Activated CD8-positive, alpha-beta memory T cell treated with anti-CD3 and anti-CD28 coated beads for 48 hours (primary cell): ENCODE measurements at places on chromosomes 7 and 10.

DNA sequence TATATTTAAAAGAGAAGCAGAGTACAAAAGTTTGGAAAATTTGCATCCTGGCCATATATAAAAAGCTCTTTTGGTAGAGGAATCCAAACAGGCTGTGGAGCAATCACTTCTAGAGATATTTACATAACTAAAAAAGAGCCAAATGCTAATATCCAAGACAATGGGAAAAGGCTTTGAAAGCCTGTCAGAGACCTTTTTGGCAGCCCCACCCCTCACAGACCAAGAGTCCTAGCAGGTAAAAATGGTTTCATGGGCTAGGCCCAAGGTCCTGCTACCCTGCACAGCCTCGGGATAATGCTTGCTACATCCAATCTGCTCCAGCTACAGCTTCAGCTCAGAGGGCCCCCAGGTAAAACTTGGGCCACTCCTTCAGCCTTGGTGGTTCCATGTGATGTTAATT, 430.2 kb upstream of the KCND2 start:
- no peak for DNase-seq

DNA sequence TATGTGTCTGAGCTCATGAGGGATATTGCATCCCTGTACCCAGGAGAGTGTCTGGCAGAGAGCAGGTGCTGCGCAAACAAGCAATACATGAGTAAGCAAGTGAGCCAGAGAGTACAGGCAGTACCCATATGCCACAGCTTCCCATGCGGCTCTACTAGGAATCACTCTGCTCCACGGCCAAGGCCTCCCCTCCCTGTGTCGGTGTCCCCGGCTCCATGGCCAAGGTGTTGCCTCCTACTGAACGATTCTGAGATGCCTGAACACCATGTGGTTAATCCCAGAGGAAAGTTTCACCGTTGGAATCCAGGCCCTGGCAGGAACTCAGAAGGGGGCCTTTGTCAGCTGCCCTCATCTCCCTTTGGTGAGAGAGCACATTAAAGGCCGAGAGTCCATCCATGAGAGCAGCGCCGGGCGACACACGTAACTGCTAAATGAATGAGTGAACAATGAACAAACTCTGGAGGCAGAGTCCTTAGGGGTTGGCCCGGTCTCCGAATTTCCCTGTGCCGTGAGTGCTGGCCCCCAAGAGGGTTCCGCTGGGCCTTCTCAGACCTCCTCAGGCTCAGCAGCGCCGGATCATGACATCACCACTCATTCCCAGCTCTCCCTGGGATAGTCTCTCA, 136.0 kb upstream of the FAM20C start:
- DNase-seq, result no peak

DNA sequence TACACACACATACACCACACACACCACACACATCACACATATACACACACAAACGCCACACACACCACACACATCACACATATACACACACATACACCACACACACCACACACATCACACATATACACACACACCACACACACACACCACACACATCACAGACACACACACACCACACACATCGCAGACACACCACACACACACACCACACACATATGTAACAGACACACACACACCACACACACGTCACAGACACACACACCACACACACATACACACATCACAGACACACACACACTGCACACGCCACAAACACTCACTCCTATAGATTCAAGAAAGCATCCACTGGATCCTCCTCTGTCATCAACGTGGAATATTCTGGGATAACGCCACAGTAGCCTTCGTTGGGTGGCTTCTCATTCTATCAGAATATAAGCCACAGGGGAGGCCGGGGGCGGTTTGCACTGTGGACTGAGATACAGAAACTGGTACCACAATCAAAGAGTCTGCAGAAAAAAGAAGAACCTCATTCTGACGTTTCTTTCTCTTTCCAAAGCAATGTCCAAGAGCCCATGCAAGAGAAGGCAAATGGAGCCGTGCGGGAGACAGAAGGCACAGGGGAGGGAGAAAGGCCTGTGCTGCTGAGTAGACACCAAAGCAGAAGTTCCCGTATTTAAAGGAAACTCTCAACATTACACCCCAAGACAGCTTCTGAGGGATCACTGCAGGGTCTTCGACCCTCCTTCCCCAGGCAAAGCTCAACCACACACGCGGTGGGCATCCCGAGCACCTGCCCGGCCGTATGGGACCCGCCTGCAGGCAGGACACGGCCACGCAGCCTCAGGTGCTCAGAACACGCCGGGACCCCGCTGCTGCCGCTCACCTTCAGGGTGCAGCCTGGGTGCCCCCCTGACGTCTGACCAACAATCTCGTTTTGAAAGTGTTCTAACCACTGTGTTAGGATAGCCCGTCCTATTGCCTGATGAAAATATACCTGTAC, 321.2 kb downstream of the DNAJB6 start:
- no peak for DNase-seq

DNA sequence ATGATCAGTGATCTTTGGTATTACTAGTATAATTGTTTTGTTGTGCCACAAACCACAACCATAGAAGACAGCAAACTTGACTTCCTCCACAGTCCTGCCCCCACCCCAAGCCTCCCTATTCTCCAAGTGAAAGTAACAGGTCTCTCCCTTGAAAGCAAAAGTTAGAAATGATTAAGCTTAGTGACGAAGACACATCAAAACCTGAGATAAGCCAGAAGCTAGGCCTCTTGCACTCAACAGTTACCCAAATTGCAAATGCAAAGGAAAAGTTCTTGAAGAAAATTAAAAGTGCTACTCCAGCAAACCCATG, 7.5 kb downstream of the SAR1A start:
- no peak for DNase-seq

DNA sequence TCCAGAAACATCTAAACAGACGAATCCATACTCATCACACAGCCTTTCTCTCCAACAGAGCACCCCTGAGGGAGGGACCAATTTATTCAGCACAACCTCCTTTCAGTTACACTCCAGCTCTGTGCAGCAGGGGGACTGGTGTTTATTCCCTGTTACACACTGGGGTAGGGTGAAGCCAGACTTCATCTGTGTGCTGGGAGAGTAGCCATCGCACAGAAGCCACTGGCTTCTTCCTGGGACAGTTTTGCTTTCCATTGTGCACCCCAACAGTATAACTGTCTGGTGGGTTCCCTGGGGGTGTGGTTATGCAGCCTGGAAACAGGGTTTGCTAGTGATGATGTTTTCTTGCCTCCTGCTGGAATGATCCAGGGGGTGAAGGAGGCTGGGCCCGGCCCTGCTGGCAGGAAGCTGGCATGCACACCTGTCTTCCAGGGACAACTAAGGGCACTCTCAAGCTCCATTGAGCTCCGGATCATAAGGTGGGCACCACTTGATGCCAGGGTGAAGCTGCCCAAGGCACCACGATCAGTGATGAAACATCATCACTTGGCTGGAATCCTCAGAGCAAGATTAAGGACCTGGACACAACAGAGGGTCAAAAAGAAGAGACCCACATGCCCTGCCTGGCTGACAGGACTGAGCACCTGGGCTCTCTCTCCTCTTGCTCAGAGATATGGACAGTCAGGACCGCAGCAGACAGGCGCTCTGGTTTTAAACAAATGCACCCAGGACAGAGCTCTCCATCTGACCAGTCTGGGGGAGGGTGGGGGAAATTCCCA, 293.2 kb downstream of the GRID1 start:
- DNase-seq, result no peak

DNA sequence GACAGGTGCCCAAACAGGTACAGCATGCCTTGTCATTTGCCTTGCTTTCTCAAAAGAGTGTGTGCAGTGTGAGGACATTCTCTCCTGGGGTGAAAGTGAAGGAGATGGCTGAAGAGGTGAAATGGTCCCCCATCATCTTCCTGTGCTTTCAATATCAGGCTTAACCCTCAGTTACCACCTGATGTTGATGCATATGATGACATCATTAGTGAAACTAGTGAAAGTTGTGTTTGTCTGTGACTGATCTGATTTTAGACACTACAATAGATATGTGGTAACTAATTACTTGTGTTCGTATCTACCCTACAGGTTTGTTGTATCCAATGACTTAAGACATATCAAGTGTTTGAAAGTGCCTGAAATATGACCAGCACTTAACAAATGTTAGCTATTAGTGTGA, 24.4 kb upstream of the LRRC18 start:
- no peak for DNase-seq

GRCh38 chr10:33859319-33860022, 525.0 kb upstream of the NRP1 start:
- DNase-seq, result no peak

GRCh38 chr7:112874909-112875308, 84.7 kb upstream of the TMEM168 start:
- no peak for DNase-seq
